ENCODE measurements at places on chromosomes 3 and 15.

DNA sequence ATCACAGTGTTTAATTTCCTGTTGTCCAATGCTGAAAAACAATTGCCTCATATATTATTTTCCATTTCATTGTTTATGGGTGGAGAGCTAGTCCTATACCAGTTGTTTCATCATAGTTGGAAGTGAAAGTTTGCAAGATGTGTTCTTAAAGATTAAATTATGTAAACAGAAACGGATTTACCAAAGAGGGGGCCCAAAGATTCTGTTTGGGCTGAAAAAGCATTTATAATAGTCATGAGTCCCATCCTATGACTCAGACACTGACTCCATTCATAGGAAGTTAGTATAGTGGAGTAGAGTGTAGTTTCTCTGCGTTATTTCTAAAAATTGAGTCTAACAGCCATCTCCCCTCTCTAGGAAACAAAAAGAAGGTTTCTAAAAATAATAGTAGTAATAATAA is 24.3 kb downstream of the NFKBIZ start:
- DNase-seq = no peak

- DNase-seq = no peak
Measured at GRCh38 chr15:78004919-78005634, 72.4 kb downstream of the TBC1D2B start.

DNA sequence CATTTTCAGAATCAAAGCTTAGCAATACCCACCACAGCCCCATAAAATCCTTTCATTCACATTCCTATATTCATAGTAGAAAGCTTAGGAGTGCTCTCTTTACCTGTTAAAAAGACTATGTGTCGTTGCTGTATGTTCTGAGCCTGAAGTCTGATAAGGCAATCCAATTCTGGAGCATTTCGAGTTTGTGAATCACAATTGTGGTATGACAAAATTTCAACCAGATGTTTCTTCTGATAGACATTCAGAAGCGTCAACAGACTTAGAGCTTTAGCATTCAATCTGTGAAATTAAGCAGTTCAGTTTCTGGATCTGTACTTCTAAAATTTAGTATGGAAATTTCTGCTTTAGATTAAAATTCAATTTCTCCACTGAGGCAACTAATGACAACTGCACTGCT is 58.3 kb downstream of the TASOR start:
- DNase-seq = no peak

DNA sequence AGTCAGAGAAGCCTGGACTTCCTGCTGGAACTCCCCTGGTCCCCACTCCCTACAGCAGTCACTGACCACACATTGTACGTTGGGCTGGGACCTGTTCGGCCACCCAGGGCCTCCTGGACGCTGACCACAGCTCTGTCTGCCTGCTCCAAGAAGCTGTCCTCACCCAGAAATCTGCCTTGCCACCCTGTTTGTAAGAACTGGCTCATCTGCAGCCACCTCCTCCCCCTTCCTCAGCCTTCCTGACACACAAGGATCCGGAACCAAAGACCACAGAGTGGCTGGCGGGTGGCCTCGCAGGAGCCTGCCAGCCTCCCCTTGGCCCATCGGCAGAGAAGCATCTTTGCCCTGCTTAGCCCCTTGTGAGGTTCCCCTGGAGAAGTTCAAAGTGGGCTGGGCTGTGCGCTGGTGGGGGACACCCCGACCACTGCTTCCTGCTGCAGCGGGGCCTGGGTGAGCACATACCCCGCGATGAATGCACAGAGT is 91.9 kb downstream of the PCSK6 start:
- DNase-seq = no peak

DNA sequence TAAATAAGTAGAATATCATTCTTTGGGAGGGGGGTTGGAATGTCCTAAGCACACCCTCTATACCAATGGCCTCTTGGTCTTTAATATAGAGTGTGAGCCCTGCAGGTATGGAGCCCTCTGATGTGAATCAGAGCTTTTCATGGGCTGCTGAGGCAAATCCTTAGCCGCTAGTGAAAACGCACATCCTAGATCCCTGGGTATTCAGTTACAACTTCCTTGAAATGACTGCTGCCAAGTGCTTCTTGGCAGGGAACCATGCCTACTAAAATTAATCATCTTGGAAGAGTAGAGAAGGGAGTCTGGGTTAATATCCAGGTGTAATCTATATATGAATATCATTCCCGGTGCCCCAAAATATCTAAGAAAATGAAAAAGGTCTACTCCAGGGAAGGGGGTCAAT is 109.1 kb downstream of the POLQ start:
- no peak for DNase-seq

GRCh38 chr3:127296166-127296565 is 8.3 kb upstream of the PRR20G start:
- DNase-seq = no peak

- DNase-seq = no peak
Measured at GRCh38 chr3:180420016-180420415, 181.9 kb upstream of the TTC14 start.

DNA sequence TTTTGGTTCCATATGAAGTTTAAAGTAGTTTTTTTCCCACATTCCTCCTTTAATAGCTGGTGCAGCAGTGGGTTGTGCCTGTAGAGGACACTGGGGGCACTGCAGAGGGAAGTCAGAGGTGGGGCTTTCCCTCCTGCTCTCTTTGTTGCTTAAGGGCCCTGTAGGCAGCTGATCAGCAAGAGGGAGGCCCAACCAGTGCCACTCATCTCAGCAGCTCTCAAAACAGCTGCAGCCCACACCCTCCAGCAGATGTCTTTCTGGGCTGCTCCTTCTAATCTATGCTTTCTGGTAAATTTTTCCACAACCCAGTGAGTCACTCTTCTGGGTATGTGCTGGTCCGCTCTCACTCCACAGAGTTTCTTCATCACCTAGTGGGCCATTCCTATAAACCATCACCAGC is 263.8 kb downstream of the FEZF2 start:
- no peak for DNase-seq

GRCh38 chr3:39540162-39540921 is 72.9 kb downstream of the MOBP start:
- DNase-seq = no peak

DNA sequence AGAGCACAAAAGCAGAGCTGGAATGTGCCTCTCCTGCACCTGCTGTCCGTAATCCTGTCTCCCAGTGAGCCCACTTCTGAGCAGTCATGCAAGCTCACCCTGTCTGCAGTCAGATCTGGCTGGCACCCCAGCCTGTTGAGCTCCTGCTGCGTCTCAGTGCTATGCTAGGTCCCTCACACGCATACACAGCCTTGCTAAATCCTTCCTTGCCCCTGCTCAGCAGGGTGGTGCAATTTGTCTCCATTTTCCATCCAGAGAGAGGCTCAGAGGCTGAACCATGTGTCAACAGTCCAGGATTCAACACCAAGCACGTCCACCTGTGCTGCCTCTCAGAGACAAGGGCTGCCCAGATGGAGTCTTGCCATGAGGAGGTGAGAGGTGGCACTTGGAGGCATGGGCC is 11.0 kb downstream of the POMGNT2 start:
- DNase-seq = no peak

DNA sequence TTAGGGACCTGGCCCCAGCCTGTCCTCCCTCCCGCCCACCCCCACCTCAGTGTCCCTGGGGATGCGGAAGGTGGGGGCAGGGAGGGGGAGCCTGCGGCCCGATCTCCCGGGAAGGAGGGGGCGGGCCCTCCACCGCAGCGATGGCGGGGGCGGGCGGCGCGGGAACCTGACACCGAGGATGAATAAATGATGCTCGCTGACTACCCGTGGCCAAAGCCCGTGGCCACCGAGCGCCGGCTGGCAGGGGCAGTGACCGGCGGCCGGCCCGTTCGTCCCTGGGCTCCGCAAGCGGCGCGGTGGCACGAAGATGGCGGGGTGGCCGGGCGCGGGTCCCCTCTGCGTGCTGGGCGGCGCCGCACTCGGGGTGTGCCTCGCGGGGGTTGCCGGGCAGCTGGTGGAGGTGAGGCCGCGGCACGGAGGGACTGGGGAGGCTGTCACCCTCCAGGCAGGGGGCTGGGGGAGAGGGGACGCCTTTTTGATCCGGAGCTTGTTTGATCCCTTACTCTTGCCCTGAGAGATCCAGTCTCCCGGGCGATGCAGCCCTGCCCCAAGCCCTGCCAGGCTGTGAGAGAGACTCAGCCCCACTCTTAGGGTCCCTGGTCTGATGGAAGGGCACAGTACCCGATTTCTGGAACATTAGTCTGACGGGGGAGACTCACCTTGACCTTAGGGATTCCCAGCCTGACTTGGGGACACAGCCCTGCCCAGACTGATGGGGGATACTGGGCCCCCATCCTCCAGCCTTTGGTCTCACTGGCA is at the start of gene TMIE:
Gene TMIE (plus strand): TSS at position 212 of the 759 bp plus-strand sequence. CDS start 96 bp downstream, at position 308.
- DNase-seq = no peak

DNA sequence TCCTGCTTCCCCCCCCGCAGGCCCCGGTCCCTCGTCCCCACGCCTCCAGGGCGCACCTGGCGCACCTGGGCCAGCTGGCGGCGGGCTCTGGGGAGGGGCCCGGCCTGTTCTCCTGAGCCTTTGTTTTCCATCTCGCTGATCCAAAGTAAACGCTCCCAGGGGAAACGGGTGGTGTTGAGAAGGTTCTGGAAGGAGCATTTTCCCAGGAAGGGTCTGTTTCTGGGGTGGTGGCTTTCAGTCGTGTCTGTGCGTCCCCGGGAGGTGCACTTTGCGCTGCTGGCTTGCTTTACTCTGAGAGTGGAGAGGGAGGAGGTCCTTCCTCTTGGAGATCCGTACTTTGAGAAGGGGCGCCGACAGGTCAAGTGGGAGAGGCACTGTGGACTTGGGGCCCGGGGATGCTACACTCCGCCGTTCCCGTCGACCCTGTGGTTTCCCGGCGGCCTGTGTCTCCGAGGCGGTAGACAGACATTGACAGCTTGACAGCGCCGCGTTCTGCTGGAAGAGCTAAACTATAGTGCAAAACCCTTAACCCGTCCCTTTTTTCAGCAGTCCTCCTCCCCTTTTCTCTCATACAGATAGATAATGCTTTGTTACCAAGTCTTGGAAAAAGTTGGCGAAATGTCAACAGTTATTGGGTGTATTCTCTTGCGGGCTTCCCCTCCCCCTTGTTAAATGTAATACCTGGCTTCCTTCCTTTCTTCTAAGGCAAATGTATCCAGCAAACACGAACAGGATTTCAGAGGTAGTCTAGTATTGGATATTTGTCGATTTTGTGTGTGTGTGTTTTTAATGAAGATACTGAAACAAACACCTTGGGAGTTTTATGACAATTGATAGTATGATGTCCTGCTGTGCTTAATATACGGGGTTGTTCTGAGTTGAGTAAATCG is 6.5 kb downstream of the TPM1 start:
- no peak for DNase-seq

DNA sequence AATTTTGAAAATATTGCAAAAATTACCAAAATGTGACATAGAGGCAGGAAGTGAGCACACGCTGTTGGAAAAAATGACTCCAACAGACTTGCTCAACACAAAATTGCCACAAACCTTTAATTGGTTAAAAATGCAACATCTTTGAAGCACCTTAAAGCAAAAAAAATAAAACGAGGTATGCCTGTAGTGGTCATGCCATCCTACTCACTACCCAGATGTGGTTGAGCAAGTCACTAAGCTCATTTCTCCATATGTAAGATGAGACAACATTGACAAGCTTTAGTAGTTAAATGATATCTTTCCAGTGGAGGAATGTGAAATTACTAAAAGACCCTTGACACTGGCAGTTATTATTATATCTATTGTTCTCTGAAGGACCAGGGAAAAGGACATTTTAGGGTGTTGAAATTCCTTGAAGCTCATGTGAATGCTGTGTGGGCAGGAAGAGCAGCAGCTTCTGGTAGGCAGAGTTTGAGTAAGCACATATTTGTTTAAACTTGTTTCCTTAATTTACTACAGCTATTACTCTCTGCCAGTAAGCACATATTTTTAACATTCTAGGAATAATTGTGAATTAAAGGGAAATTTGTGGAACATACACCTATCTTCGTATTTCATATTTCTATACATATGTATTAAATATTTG is 131.6 kb upstream of the P2RY1 start:
- DNase-seq = no peak

DNA sequence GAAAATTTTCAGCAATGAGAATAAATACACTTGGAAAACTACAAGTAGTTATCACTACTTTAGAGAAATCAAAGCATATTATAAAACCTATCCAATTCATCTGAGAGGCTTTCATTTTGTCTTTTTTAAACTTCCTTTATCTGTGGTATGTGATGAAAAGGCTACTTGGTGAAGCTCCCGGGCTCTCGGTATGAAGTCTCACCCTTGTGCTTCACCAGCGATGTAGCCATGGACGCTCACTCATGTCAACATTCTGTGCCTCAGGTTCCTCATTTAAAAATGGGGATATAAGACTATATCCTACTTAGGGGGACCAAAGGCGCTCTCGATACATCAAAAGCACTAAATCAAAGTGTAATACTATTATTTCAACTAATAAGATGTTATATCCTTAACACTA is 14.9 kb downstream of the SATB1 start:
- DNase-seq = no peak

DNA sequence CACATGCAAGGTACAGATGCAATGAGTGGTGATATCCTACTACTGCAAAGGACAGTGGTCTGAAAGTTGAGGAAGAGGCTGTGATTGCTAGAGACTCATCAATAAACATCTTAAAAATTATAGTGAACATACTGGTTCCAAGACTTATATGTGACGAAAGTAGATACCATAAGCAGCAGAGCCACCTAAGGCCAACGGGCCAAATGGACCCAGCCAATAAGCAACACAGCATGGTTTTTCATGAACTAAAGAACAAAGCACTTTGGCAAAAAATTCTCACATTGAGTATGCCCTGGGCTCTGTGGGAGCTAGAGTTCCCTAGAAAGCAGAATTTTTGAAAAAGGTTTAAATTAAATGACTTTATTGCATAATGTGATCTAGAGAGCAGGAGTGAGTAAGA is 272.1 kb downstream of the SI start:
- DNase-seq = no peak

- DNase-seq = no peak
Measured at GRCh38 chr15:61649046-61649445, 411.2 kb downstream of the VPS13C start.

- peak; percentile 79 for DNase-seq
Measured at GRCh38 chr3:58049143-58049785, 41.0 kb downstream of the FLNB start.

DNA sequence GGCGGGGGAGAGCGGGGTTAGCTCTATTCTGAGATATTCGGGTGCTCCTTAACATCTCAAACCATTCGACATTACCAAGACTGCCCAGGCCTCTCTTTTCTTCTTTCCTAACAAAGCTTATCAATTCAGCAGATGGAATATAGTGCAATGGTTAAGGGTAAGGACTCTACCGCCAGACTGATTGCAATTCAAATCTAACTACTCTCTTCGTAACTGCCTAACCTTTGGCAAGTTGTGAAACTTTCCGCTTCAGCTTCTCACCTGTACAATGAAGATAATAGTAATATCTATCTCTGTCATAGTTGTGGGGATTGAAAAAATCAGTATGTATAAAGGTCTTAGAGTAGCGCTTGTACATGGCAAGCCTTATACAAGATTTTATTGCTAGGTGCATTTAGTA is 972 bp downstream of the UBA5 start:
- DNase-seq = no peak

DNA sequence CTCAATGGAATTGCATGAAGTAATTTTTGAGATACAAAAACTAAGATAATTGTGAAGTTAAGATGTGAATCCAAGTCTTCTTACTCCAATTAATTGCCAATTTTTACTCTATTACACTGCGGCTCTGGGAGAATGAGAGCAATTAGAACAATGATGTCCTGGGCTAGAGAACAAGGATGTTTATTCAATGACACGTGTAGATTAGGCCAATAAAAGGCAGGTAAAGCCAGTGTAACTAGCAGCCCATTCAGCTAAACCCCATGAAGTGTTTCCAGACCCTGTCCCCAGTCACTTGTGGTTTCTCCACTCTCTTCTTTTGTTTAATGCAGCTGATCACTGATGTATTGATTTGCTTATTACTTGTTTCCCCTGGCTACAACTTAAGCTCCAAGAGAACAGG is 381.1 kb upstream of the ARHGEF26 start:
- DNase-seq = no peak

- DNase-seq = no peak
Measured at GRCh38 chr3:10531031-10531430, 25.6 kb upstream of the ATP2B2 start.

Measured in NCI-H460 (cell line).